GM13976 (cell line): ENCODE measurements at places on chromosomes 5 and 9.

GRCh38 chr9:91289244-91289643, 72.5 kb downstream of the AUH start:
- DNase-seq, result no peak

GRCh38 chr9:104879555-104880309, 48.2 kb downstream of the ABCA1 start:
- DNase-seq, result no peak

DNA sequence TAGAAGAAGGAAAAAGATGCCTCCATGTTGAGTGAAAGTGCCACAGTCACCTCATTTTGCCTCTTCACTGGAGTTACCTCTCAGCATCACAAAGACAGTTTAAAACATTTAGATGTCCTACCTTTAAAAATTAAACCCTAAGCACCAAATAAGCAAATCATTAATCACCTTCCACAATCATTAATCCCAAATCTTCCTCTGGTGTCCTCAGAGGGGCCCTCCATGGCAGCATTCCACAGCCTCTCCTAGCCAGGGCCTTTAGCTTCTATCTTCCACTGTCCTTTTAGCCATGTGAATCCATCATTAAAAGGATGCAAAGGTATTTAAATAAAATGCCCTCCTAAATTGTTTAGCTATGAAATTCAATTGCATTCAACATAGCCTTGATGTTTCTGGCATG, 310.8 kb downstream of the PDE4D start:
- DNase-seq, result no peak

- no peak for DNase-seq
Measured at GRCh38 chr5:52809884-52810283, 22.2 kb downstream of the ITGA1 start.

GRCh38 chr9:121767171-121767769, 115.8 kb downstream of the DAB2IP start:
- DNase-seq, result no peak

- no peak for DNase-seq
Measured at GRCh38 chr5:113062869-113063508, 86.4 kb downstream of the DCP2 start.

GRCh38 chr9:136117916-136118319, 757 bp downstream of the TMEM250 start:
- no peak for DNase-seq

DNA sequence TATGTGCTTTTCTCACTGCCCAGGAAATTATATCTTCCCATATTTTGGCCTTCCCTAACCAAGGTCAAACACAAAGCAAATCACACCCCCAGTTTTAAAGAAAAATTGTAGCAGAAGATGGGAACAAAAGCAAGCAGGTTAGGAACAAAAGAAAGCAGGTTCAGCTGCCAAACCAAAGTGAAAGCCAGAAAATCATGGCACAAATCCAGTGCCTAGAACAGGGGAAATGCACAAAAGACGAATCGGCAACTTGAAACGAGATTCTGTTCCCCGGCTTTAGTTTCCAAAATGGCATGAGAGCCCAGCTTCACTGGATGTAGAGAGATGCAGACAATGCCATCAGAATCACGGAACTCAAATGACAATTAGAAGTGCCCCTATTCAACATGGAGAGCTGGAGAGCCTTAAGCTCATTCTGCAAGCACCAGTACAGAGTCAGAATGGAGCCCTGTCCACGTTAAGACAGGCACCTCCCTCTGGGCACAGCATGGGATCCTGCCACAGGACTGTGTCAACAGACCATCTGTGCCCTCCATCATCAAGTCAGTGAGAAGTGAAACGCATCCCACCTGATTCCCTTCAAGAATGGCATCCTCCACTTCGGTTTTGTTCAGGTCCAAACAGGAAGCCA, 13.8 kb downstream of the DNAH5 start:
- DNase-seq, result no peak

DNA sequence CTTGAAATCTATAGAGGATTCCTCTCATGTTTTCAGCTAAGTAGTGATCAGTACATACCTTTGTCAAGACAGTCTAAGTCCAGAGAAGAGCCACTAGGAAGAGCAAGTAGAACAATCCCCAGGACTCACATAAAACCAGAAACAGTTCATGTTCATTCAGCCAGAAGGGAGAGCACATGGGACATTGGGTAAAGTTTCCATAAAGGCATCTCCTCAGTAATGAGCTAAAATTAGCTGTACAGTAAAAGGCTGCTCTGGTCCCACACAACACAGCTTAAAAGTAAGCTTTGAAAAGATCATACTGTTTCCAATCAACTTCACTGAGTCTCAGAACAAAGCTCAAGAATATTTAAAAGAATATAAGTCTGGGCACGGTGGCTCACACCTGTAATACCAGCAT, 32.4 kb downstream of the HOMER1 start:
- no peak for DNase-seq

- DNase-seq, result no peak
Measured at GRCh38 chr9:1492156-1492555, 442.0 kb downstream of the DMRT2 start.

DNA sequence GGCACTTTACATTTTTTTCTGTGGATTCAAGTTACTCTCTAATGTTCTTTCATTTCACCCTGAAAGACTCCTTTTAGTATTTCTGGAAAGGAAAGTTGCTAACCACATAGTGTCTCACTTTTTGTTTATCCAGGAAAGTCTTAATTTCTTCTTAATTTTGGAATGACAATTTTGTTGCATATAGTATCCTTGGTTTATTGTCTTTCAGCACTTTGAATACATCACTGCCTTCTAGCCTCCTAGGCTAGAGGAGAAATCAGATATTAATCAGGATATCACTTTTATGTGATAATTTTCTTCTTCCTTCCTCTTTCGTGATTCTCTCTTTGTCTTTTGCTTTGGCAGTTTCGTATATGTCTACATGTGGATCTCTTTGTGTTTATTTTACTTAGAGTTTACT, 11.4 kb downstream of the ADGRV1 start:
- DNase-seq, result no peak

DNA sequence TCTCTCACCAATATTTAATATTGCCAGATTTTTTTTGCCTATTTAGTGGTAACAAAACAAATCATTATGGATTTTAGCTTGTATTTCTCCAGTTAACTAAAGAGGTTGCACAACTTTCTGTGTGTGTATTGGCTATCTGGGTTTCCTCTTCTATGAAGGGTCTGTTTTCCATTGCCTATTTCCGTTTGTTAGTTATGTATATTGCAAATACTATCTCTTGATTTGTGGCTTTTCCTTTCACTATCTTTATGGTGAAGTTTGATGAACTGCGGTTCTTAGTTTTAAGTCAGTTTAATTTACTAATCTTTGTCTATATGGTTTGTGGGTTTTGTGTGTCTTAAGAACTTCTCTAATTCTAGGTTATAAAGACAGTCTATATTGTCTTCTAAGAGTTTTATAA, 136.3 kb downstream of the CEP120 start:
- DNase-seq, result no peak

DNA sequence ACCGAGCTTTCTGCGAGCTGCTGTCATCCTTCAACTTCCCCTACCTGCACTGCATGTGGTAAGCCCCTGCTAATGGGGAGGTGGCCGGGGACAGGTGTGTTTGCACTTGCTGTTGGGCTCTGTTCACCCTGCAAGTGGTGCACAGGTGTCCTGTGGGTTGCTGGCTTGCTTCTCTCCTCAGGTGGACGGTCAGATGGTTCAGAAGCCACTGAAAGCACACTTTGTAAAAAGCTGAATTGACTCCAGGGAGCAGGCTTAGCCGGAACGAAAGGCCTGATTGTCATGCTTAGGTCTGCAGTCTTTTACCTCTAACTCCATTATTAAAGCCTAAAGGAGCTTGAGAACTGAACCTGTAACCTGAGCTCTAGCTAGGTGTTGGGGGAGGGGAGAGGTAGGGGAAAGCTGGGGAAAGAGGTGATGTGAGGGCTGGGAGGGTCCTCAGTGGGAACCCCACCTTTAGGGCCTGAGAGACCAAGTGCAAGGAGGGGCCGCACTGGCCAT, 37.6 kb downstream of the ACER2 start:
- no peak for DNase-seq

DNA sequence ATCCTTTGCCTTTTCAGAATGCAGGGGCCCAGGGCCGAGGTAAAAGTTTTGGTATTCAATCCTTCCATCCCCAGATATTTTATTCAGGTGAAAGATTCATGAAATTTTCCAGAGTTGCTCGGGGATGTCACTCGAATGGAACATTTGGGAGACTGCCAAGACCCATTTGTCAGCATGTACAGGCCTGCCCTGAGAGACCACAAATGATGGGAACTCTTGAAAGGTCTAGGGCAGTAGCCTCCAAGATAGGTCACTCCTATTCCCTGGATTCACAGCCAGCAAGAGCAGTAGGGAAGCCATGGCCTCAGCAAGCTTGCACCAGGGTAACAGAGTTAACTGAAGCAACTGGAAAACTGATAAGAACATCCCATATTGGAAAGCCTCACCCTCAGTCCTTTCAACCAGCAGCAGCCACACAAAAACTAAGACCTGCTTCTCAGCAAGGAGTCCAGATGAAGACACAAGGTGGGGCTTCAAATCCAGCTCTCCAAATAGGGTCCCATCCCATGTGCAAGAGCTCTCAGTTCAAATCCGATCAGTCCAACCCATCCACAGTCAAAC, 12.5 kb downstream of the CARD6 start:
- DNase-seq, result no peak

GRCh38 chr9:33878691-33879366, 61.9 kb downstream of the UBE2R2 start:
- DNase-seq, result no peak

- DNase-seq, result no peak
Measured at GRCh38 chr9:132027752-132028663, 51.7 kb downstream of the MED27 start.

DNA sequence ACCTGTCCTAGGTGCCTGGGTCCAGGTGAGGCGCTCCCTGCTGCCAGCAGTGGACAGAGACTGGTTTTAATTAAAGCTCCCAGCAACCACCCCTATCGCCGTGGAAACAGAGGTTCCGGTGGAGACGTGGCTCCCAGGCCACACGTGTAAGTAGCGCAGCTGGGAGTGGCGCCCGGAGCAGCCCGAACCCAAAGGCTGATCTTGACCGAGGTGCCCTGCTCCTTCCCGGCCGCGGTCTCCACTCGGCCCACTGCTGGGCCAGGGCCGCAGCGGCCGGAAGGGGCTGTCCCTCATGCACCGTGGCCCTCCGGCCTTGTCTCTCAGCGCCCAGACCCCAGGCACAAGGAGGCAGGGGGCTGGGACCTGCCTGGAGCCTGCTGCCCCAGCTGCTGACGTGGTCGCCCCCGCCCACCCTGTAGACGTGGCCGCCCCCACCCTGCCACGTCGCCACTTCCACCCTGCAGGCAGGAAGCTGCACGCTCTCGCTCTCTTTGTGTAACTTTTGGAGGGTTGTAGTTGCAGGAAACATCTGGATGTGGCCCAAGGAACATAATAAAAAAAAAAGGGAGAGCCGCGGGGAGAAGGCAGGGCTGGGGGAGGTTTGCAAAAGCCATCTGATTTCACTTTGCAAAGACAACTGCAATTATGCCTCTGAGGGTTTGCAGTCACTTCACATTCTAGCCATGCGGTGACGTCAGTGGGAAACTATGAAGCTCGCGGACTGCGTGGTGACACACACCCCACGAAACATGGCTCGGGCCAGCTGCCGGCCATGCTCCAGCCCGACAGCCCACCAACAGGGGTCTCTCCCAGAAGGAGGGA, 129.9 kb downstream of the RXRA start:
- DNase-seq, result peak; percentile 81

DNA sequence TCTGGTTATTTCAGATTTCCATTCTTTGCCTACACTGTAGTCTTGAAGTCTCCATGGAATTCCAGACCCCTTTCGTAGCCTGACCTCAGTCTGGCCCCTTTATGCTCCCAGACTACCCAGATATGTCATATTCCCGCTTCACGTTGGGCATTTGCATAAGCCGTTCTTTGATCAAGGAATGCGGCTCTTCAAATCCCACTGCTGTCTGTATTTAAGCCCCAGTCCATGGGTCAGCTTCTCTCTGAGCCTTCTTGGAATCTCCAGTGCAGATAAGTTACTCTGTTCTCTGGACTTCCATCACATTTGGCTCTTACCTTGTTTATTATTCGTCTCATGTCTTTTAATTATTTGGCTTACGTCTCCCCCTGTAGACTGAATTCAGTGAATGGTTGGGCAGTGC, 97.4 kb downstream of the PARP8 start:
- DNase-seq, result no peak

DNA sequence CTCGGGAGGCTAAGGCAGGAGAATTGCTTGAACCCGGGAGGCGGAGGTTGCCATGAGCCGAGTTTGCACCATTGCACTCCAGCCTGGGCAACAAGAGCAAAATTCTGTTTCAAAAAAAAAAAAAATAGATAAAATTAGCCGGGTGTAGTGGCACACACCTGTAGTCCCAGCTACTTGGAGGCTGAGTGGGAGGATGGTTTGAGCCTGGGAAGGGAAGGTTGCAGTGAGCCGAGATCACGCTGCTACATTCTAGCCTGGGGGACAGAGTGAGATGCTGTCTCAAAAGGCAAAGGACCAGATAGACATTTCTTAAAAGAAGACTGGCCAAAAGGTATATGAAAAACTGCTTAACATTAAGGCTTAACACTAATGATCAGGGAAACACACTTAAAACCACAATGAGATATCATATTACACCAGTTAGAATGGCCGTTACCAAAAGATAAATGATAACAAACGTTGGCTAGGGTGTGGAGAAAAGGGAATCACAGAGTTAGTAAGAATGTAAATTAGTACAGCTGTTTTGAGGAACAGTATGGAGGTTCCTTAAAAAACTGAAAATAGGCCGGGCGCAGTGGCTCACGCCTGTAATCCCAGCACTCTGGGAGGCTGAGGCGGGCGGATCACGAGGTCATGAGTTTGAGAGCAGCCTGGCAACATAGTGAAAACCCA, 10.1 kb upstream of the MARVELD2 start:
- DNase-seq, result no peak

- DNase-seq, result no peak
Measured at GRCh38 chr5:94388773-94389514, 229.5 kb downstream of the KIAA0825 start.

GRCh38 chr9:2876726-2877125, 32.8 kb upstream of the PUM3 start:
- DNase-seq, result no peak

GRCh38 chr5:157336423-157336744, 70.5 kb downstream of the CYFIP2 start:
- no peak for DNase-seq

- no peak for DNase-seq
Measured at GRCh38 chr5:67194166-67194565, 2.4 kb downstream of the CD180 start.

- DNase-seq, result no peak
Measured at GRCh38 chr9:4317681-4318080, 17.8 kb upstream of the GLIS3 start.

DNA sequence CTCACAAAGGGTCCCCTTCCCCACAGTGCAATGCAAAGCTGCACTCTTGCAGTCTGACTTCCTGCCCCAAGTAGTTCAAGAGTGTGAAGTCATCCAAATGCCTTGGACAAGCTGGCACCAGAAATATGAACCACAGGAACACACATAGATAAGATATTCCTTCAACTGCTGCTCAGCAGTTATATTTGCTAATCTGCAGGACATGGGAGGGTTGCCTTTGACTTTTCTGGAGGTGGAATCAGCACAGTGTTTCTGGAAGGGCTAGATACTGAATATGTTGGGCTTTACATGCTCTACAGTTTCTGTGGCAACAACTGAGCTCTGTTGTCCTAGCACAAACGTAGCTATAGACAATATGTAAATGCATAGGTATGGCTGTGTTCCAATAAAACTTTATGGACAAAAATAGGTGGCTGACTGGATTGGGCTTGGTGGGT, 96.7 kb upstream of the PCA3 start:
- no peak for DNase-seq
